ENCODE measurements at places on chromosomes 11 and 22.

DNA sequence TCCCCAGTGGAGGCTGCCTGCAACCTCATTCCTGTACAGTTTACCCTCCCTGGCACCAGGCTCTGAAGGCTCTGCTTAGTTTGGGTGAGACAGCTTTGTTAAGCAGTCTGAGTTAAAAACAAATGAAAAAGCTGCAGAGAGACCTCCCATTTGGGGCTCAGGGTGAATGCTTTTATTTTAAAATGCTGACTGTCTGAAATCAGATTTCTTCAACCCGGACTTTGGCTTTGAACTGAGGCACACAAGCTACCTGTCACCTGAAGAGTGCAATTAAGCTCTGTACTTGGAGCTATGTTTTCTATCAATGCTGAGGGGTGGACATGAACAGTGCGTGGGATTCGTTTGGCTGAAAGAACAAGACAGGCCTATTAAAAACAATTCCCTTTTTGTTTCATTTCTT is 217.5 kb upstream of the SORL1-AS1 start:
- DNase-seq = no peak

GRCh38 chr22:45976254-45977002 is 534 bp downstream of the WNT7B start:
- DNase-seq = no peak

DNA sequence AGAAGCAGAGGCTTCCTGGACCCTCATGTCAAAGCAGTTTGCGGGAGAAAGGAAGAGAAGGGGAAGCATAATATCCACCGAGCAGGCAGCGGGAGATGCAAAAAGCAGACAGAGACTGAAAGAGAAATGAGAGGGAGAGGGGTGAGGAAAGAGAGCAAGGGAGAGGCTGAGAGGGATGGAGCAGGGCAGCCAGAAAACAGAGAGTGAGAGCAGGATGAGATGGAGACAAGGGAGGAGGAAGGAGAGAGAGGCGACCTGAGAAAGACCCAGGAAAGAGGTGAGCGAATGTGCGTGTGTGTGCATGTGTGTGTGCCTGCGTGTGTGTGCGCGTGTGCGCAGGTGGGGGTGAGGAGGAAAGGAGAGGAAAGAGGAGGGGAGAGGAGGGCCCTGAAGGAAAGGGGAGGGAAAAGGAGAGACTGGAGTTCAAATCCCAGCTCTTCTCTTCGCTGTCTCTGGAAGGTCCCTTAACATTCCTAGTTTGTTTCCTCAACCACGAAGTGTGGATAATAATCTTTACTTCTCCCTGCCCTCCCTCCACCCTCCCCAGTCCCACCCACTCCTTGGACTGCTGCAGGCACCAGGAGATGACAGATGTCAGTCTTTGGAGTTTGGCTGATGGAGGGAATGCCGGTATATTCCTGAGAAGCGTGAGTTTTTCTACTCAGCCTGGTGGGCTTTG is 67.9 kb downstream of the ISX start:
- no peak for DNase-seq

GRCh38 chr11:130103296-130103814 is 33.7 kb downstream of the APLP2 start:
- no peak for DNase-seq

- DNase-seq = peak; percentile 48
Observed at GRCh38 chr11:131748151-131749050, 378.0 kb downstream of the NTM start.

- DNase-seq = no peak
Observed at GRCh38 chr22:50084614-50085021, 608 bp downstream of the MLC1 start.

DNA sequence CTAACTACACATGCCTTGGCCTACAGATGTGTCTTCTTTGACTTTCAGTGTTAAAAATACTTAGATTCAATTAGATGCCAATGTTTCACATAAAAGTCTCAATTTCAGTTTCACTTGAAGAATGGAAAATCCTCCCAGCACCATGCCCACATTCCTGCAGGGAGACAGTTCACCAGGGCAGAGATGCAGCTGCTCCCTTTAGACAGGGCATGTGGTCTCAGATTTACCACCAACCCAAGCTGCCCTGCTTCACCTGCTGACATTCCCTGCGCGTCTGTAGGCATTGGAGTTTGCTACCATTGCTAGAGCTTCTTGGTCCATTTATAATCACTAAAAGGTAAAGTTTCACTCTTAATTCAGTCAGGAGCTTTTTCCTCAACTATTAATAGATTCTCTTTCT is 113.9 kb downstream of the ARFGAP2 start:
- no peak for DNase-seq

DNA sequence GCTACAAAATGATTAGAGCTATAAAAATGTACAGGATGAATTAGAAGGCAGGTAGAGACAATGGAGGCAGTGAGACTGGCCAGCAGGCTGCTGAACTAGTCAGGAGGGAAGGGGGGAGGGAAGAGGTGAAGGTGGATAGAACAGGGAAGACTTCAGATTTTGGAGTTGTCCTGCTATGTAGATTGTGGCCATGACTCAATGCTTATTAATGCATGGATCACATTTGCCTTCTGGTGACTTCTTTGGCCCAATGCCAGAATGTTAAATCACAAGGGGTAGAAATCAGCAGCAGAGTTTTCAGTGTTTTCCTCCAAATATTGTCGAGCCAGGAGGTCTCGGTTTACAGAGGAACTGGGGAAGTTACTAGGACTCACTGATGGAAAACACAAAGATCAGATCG is 346.6 kb downstream of the AASDHPPT start:
- no peak for DNase-seq

DNA sequence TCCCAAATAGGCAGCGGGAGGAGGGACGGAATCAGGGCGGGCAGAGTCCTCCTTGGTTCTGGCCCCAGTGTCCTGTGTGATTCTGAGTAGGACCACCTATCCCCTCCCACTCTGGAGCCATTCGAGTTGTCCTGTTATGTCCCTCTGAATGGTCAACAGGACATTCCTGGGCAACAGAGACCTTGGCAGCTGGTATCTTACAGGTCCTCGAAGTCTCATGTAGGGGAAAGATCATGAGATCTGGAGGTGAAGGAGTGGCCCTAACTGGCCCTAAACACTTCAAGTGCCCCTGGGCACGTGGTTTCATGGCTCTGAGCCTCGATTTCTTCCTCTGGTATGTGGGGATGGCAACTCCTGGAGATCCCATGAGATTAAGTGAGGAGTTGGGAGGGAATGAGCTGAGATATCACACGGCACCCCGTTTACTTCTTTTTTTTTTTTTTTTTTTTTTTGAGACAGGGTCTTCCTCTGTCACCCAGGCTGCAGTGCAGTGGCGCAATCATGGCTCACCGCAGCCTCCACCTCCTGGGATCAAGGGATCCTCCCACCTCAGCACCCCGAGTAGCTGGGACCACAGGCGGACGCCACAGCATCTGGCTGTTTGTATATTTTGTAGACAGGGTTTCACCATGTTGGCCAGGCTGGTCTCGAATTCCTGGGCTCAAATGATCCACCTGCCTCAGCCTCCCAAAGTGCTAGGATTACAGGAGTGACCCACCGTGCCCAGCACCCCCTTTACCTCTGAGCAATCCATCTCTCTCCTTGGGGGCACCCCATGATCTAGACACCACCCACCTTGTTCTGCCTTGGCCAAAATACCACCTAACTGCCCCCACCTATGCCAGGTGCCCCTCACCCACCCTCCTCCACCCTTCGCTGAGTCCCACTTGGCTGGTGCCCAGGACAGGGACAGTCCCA is 6.8 kb downstream of the LIF start:
- no peak for DNase-seq

- DNase-seq = no peak
Observed at GRCh38 chr11:12799334-12799835, 125.2 kb downstream of the TEAD1 start.

GRCh38 chr11:10459029-10459970 is 4.2 kb downstream of the AMPD3 start:
- no peak for DNase-seq

DNA sequence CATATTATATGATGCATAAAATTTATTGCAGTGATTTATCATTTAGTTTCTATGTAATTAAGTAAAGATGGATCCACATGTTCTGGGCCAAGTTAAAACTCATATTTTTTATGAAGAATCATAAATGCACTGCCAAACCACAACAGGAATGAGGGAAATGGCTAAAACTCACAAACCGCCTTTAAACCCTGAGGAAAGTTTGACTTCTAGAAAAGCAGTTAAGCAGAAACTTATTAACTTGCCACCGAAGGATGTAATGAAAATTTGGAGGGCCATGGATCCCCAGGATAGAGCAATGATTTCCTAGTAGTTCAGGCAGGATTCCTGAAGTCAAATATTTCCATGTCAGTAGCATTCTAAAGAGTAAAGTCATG is 218.3 kb upstream of the CTSC start:
- DNase-seq = no peak

DNA sequence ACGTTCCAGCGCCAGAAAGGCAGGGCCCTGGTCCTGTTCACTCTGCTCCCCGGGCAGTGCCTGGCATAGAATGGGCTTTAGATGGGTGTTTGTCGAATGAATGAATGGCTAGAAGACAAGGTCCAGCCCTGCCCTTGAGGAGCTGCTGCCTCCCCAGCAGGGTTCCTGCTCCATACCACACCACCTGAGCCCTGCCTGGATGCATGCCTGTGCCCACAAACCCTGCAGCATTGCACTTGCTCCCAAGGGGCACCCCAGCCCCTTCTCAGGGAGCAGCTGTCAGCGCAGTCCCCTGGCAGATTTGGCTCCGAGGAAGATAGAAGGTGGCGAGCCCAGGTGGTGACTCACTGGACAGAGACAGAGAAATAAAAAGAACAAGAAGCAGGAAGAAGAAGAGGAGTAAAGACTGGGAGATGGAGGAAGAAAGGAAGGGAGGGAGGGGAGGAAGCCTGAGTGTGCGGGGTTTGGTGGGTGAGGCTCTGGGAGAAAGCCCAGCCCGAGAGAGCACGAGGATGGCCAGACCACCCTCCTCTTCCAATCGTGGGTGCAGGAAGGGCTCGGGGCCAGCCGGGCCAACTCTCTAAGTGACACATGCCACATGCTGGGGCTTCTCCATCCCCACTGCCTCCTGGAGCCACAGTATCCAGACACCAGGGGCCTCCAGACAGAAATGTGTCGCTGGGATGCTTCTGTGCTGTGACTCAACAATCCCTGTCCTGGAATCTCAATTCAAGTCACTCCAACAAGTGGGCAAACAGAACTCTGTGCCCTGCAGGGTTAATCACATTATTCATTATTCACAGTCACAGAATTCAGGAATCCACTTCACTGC is 1474.3 kb downstream of the BRD1 start:
- DNase-seq = no peak

GRCh38 chr11:106785913-106786650 is 232.2 kb downstream of the GUCY1A2 start:
- DNase-seq = no peak

All from left ventricle myocardium inferior (tissue), 1 donor.